Glutamatergic neuron (in vitro differentiated cells): ENCODE measurements at places on chromosomes 1 and 21. TPM values are rescaled to one million over a fixed set of nuclear protein-coding genes. Genes with fewer than 3 reads are reported as not detected.

- H3K4me1 ChIP-seq, result peaks cover 2% of the 10 kb centered on the region
- no peak overlapping the region for H3K4me3 ChIP-seq
- no peaks in the 10 kb centered on the region for H3K36me3 ChIP-seq
Observed at GRCh38 chr1:198465201-198466144, 75.0 kb downstream of the ATP6V1G3 start.

DNA sequence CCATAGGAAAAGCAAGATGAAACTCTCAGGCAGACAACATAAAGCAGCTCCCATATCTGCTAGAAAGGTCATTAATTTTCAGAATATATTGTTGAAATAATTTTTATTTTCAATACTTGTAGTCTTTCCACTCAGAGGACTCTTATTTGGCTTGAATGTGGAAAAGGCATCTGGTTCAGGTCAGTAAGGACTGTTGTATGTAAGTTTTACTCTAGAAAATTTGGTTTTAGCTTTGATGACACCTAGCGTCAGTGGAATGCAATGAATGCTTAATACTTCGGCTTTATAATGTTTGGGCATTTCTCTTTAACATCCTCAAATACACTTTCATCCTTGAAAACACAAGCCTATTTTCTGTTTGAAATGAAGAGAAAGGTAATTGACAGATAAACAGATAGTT, 63.3 kb downstream of the LRRC40 start:
- no peaks in the 10 kb centered on the region for H3K4me1 ChIP-seq
- no peak for DNase-seq
- no peak overlapping the region for H3K4me3 ChIP-seq
- no peaks in the 10 kb centered on the region for H3K27me3 ChIP-seq
- no peaks in the 10 kb centered on the region for H3K36me3 ChIP-seq

DNA sequence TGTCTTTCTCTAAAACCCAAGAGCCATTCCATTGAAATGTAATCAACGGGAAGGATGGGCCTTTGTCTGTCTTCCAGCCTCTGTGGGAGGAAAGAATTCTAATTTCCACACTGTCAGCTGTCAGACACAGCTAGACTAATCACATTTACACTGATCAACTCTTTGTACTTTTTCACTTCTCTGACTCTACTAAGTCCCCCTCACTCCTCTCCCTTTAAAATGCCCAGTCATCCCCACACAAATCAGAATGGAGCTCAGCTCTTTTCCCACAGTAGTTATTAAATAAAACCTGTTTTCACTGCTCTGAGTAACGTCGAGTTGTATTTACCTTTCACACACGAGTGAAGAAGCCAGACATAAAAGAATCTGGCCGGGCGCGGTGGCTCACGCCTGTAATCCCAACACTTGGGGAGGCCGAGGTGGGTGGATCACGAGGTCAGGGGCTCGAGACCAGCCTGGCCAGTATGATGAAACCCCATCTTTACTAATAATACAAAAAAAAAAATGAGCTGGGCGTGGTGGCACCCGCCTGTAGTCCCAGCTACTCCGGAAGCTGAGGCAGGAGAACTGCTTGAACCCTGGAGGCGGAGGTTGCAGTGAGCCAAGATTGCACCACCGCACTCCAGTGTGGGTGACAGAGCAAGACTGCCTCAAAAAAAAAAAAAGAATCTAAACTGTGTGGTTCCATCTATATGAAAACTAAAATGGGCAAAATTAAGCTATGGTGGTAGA, 13.3 kb downstream of the ZBTB8OS start:
- H3K4me3 ChIP-seq, result no peak overlapping the region
- DNase-seq, result no peak

GRCh38 chr1:185432948-185433347, 115.9 kb upstream of the IVNS1ABP start:
- H3K36me3 ChIP-seq, result no peaks in the 10 kb centered on the region
- no peak overlapping the region for H3K27ac ChIP-seq
- no peaks in the 10 kb centered on the region for H3K4me1 ChIP-seq

DNA sequence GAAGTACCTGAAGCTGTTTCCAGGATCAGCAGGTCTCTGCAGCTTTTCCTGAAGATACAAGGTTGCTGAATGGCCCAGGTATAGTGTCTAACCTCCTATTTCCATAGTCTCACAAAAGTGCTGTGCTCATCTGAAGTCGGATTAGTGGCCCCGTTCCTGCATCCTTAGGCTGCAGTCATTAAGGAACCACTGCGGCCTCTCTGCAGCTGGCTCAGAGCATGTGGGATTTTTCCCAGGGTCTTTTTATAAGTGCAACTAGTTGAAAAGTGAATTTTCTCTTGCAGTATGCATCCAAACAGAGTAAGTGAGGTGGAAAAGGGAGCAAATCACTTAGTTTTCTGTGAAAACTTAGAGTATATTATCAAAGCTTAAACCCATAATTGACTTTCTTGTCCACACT, 565.3 kb upstream of the NEGR1 start:
- no peak for DNase-seq
- peaks cover 2% of the 10 kb centered on the region for H3K27me3 ChIP-seq
- no peak overlapping the region for H3K4me3 ChIP-seq
- H3K4me1 ChIP-seq, result peaks cover 5% of the 10 kb centered on the region
- H3K36me3 ChIP-seq, result no peaks in the 10 kb centered on the region

DNA sequence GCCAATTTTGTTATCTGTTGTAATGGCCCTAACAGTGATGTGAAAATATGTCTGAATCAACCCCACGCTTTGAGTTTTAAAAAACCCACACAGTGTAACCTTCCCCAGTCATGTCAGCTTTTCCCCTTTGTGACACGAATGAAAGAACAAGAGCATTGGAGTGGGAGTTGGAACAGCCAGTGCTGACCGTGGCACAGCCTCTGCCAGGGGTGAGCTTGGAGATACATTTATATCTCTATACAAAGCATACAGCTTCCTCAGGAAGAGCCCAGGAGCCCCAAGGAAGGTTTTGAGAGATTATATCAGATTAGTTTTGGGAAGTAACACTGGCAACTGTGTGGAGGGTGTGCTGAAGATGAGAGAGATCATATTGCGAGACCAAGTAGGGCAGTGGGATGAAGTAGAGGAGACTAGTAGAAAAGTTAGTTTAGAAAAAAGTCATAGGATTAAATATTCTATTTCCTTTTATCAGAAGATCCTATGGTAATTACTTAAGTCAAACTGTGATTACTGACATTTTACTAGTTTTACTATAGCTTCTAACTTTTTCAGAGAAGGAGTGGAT, 15.9 kb downstream of the LRRC8B start:
- no peak overlapping the region for H3K4me3 ChIP-seq
- no peaks in the 10 kb centered on the region for H3K4me1 ChIP-seq
- no peaks in the 10 kb centered on the region for H3K36me3 ChIP-seq
- no peak for DNase-seq
- H3K27me3 ChIP-seq, result no peaks in the 10 kb centered on the region

GRCh38 chr1:178908358-178908757, 37.5 kb upstream of the ANGPTL1 start:
- no peak for DNase-seq
- H3K36me3 ChIP-seq, result peaks cover 3% of the 10 kb centered on the region
- H3K4me3 ChIP-seq, result no peak overlapping the region
- no peak overlapping the region for H3K27ac ChIP-seq
- H3K4me1 ChIP-seq, result no peaks in the 10 kb centered on the region
- H3K27me3 ChIP-seq, result peaks cover 2% of the 10 kb centered on the region

DNA sequence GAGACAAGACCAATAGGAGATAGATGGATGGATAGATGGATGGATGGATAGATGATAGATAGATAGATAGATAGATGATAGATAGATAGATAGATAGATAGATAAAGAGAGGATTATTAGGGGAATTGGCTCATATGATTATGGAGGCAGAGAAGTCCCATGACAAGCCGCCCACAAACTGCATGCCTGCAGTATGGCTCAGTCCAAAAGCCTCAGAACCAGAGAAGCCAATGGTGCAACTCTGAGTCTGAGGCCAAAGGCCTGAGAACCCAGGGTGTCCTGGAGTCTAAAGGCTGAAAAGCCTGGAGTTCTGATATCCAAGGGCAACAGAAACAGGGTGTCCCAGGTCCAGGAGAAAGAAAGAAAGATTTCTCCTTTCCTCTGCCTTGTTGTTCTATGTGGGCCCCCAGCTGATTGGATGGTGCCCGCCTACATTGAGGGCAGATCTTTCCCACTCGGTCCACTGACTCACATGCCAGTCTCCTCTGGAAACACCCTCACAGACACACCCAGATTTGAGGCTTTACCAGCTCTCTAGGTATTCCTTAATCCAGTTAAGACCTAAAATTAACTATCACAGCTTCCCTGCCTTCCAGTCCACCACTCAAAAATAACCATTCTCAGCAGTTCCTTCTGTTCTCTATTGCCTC, 39.6 kb upstream of the IRF2BP2 start:
- H3K4me3 ChIP-seq, result no peak overlapping the region
- H3K4me1 ChIP-seq, result no peaks in the 10 kb centered on the region
- DNase-seq, result no peak
- no peaks in the 10 kb centered on the region for H3K27me3 ChIP-seq
- no peaks in the 10 kb centered on the region for H3K36me3 ChIP-seq

GRCh38 chr1:55535724-55536544, 320.8 kb upstream of the USP24 start:
- no peaks in the 10 kb centered on the region for H3K27me3 ChIP-seq
- no peaks in the 10 kb centered on the region for H3K36me3 ChIP-seq
- H3K27ac ChIP-seq, result no peak overlapping the region
- H3K4me1 ChIP-seq, result no peaks in the 10 kb centered on the region
- no peak for DNase-seq

- H3K36me3 ChIP-seq, result no peaks in the 10 kb centered on the region
- peaks cover 11% of the 10 kb centered on the region for H3K27me3 ChIP-seq
- DNase-seq, result no peak
- H3K4me3 ChIP-seq, result peak overlapping the region; percentile 93
- H3K27ac ChIP-seq, result peak overlapping the region; percentile 62
- H3K4me1 ChIP-seq, result no peaks in the 10 kb centered on the region
Observed at GRCh38 chr1:26112407-26112775, 767 bp downstream of the PDIK1L start.

- no peak overlapping the region for H3K4me3 ChIP-seq
- no peaks in the 10 kb centered on the region for H3K27me3 ChIP-seq
- H3K36me3 ChIP-seq, result no peaks in the 10 kb centered on the region
- no peak for DNase-seq
Observed at GRCh38 chr1:246837418-246838117, 94.2 kb downstream of the AHCTF1 start.

GRCh38 chr21:16069178-16070112, 339.7 kb downstream of the USP25 start:
- H3K27ac ChIP-seq, result no peak overlapping the region
- no peaks in the 10 kb centered on the region for H3K36me3 ChIP-seq
- H3K4me1 ChIP-seq, result peaks cover 2% of the 10 kb centered on the region
- no peak overlapping the region for H3K4me3 ChIP-seq

GRCh38 chr1:18814425-18814824, 45.0 kb downstream of the TAS1R2 start:
- no peak overlapping the region for H3K27ac ChIP-seq
- H3K4me1 ChIP-seq, result peaks cover 12% of the 10 kb centered on the region
- H3K4me3 ChIP-seq, result no peak overlapping the region
- H3K36me3 ChIP-seq, result no peaks in the 10 kb centered on the region

DNA sequence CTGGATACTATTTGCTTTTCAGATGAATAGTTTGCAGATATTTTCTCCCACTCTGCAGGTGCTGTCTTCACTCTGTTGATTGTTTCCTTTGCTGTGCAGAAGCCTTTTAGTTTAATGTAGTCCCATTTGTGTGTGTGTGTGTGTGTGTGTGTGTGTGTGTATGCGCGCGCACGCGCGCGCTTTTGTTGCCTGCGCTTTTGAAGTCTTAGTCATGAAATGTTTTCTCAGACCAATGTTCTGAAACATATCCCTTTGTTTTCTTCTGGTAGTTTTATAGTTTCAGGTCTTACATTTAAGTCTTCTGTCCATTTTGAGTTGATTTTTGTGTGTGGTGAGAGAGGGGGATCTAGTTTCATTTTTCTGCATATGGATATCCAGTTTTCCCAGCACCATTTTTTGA, 63.5 kb downstream of the XPR1 start:
- H3K27me3 ChIP-seq, result peaks cover 3% of the 10 kb centered on the region
- no peak for DNase-seq
- H3K27ac ChIP-seq, result no peak overlapping the region
- peaks cover 12% of the 10 kb centered on the region for H3K4me1 ChIP-seq

- H3K27me3 ChIP-seq, result peaks cover 1% of the 10 kb centered on the region
- peaks cover 2% of the 10 kb centered on the region for H3K4me1 ChIP-seq
- H3K27ac ChIP-seq, result no peak overlapping the region
- no peak for DNase-seq
- H3K36me3 ChIP-seq, result no peaks in the 10 kb centered on the region
Observed at GRCh38 chr1:21518774-21519455, 9.7 kb downstream of the ALPL start.

- no peak overlapping the region for H3K27ac ChIP-seq
- H3K4me3 ChIP-seq, result peak overlapping the region; percentile 6
- H3K4me1 ChIP-seq, result peaks cover 12% of the 10 kb centered on the region
- H3K36me3 ChIP-seq, result peaks cover 7% of the 10 kb centered on the region
Observed at GRCh38 chr1:205977402-205978014, 25.7 kb downstream of the RAB7B start.

DNA sequence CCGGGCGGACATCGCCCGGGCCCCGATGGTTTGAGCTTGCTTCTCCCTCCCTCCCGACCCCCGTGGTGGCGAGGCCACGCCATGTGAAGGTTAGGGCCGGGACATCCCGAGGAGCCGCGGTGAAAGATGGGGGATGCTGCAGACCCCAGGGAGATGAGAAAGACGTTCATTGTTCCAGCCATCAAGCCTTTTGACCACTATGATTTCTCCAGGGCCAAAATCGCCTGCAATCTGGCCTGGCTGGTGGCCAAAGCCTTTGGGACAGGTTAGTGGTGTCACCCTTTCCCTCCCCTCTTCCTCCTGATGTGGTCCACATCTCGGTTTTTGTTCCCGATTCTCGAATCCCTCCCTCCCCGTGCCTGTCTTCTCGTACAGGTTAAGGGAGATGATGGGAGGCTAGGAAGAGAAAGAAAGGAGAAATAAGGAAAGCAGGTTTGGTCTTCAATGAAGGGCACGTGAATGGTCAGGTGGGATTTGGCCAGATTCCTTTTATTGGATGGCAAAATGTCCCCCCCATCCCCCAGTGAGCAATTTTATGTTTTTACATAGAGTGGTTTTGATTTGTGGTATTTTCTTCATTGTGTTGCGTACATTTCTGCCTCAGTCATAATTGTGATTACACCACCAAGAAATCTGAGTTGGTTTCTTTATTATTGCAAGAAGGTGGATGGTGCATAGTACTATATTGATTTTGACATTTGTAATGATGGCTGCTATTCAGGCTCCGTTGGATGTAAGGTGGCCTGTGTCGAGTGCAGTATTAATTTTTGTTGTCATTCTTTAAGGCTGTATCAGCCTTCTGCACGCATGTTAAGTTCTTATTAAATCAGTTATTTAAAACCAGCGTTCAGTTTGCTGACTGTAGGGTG, 1.2 kb downstream of the CAMSAP2 start:
- H3K4me1 ChIP-seq, result peaks cover 31% of the 10 kb centered on the region
- DNase-seq, result no peak
- peak overlapping the region; percentile 95 for H3K27ac ChIP-seq
- H3K4me3 ChIP-seq, result peak overlapping the region; percentile 97
- no peaks in the 10 kb centered on the region for H3K36me3 ChIP-seq

- no peak overlapping the region for H3K4me3 ChIP-seq
- no peak overlapping the region for H3K27ac ChIP-seq
- peaks cover 5% of the 10 kb centered on the region for H3K27me3 ChIP-seq
- H3K36me3 ChIP-seq, result peaks cover 6% of the 10 kb centered on the region
- no peaks in the 10 kb centered on the region for H3K4me1 ChIP-seq
Observed at GRCh38 chr1:32438136-32438535, 26.7 kb upstream of the ZBTB8B start.

ASTN1 gene
- 7.7 TPM for total RNA-seq

OR2AK2 gene
- total RNA-seq, result 0.49 TPM

ARHGAP30 gene
- not detected for total RNA-seq

KCNC4 gene
- 9.7 TPM for total RNA-seq

TRIM58 gene
- 5.2 TPM for total RNA-seq

MSH4 gene
- 0.20 TPM for total RNA-seq

NR1I3 gene
- not detected for total RNA-seq
